Pancreas (tissue), 10 donors: ENCODE measurements at places on chromosomes 12 and 14. TPM values are rescaled to one million over a fixed set of nuclear protein-coding genes. Genes with fewer than 3 reads are reported as not detected.
A peak's percentile ranks its signal among the peaks of the same experiment; 100 is the strongest.

GRCh38 chr14:33343016-33343415 is 404.3 kb downstream of the NPAS3 start:
- H3K36me3 ChIP-seq, result no peaks in the 10 kb centered on the region
- H3K4me3 ChIP-seq, result no peak overlapping the region
- H3K27ac ChIP-seq, result no peak overlapping the region
- no peaks in the 10 kb centered on the region for H3K4me1 ChIP-seq
- no peak for DNase-seq

GRCh38 chr14:69983317-69983716 is 104.1 kb downstream of the SMOC1 start:
- no peak overlapping the region for H3K27ac ChIP-seq
- DNase-seq, result no peak
- no peaks in the 10 kb centered on the region for H3K36me3 ChIP-seq
- no peak overlapping the region for H3K4me3 ChIP-seq

DNA sequence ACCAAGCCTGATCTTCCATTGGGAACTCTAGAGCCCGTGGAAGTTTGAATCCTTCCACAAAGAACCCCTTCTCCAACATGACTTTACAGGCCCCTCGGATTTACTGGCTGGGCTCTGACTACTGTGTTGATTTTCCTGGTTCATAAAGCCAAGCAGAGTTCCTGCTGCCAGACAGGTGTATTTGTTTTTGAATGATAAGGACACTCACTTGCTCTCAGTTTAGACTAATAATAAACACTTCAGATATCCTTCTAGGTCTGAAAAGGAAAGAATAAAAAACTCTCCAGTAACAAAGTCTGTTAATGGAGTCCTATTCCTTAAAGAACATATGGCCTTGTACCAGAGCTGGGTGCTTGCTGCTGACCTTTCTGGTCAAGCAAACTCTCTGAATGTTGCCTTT is 31.0 kb downstream of the SIX1 start:
- H3K27ac ChIP-seq, result peak overlapping the region; percentile 62
- H3K4me3 ChIP-seq, result no peak overlapping the region
- peaks cover 30% of the 10 kb centered on the region for H3K4me1 ChIP-seq
- H3K27me3 ChIP-seq, result no peaks in the 10 kb centered on the region
- no peaks in the 10 kb centered on the region for H3K36me3 ChIP-seq

DNA sequence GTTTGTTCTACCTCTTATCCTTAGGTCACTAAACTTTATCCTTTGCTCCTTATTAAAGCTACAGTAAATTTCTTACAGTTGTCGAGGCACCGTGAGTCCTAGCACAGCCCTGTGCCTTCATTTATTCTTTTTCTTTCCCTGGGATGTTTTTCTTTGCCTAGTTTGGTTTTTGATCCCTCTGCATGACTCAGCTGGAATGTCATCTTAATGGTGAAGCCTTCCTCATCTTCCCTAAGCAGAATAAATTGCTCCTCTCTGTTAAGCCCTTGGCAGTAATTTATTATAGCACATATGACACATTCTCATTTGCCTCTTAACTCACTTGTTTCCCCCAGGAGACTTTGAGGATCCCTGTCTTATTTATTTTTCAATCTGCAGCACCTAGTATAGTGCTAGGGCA is 16.6 kb downstream of the ACTR10 start:
- no peaks in the 10 kb centered on the region for H3K36me3 ChIP-seq
- no peak overlapping the region for H3K27ac ChIP-seq
- DNase-seq, result no peak
- H3K4me1 ChIP-seq, result no peaks in the 10 kb centered on the region

- no peak overlapping the region for H3K4me3 ChIP-seq
- no peaks in the 10 kb centered on the region for H3K36me3 ChIP-seq
- no peaks in the 10 kb centered on the region for H3K4me1 ChIP-seq
- DNase-seq, result no peak
- no peak overlapping the region for H3K27ac ChIP-seq
These were observed 51.9 kb upstream of the PTHLH start for GRCh38 chr12:28024231-28024995.

NFKBIA gene
- 58.7 TPM for total RNA-seq

DNA sequence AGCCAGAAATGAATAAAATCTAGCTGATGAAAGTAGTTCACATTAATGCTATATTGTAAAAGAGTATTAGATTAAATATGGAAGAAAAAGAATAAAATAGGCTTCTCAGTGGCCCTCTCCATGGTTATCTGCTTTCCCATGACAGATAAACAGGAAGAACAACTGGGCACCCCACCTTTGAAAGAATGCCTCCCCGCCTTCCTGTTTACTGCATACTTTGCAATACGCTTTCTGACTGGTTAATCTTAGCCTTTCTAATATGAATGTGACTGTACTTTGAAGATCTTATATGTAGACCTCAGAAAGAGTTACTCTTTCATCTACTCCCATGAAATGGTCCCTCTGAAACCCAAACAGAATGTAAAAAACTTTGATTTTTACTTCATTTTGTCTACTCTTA is 34.1 kb upstream of the DAAM1 start:
- H3K4me1 ChIP-seq, result no peaks in the 10 kb centered on the region
- H3K36me3 ChIP-seq, result no peaks in the 10 kb centered on the region
- H3K27ac ChIP-seq, result no peak overlapping the region
- no peaks in the 10 kb centered on the region for H3K27me3 ChIP-seq

GRCh38 chr12:98757455-98757854 is 112.4 kb downstream of the APAF1 start:
- H3K27me3 ChIP-seq, result no peaks in the 10 kb centered on the region
- no peak for DNase-seq
- no peaks in the 10 kb centered on the region for H3K4me1 ChIP-seq
- no peak overlapping the region for H3K27ac ChIP-seq
- H3K36me3 ChIP-seq, result no peaks in the 10 kb centered on the region
- H3K4me3 ChIP-seq, result no peak overlapping the region

DNA sequence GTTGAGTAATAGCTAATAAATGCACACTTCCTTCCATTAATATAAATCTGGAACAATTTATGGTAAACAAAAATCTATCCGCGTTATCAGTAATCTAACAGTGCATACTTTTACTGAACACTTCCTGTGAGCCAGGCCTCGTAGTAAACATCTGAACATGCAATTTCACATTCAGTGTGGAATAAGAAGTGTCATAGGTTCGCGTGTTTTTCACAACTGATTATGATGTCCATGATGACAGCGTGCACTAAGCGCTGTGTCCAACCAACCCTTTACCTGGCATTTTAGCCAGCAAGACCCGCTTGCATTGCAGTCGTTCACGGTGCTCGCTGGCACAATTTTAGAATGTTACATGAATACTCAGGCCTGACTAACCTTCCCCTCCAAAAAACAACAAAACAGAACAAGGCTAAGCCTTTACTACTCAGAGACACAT is 2.1 kb downstream of the PNMA1 start:
- no peak overlapping the region for H3K4me3 ChIP-seq
- H3K27ac ChIP-seq, result no peak overlapping the region
- H3K4me1 ChIP-seq, result no peaks in the 10 kb centered on the region
- DNase-seq, result no peak
- no peaks in the 10 kb centered on the region for H3K27me3 ChIP-seq
- peaks cover 3% of the 10 kb centered on the region for H3K36me3 ChIP-seq

GRCh38 chr12:4819654-4820053 is 90.1 kb upstream of the KCNA1 start:
- H3K27me3 ChIP-seq, result no peaks in the 10 kb centered on the region
- no peaks in the 10 kb centered on the region for H3K36me3 ChIP-seq
- no peaks in the 10 kb centered on the region for H3K4me1 ChIP-seq

DNA sequence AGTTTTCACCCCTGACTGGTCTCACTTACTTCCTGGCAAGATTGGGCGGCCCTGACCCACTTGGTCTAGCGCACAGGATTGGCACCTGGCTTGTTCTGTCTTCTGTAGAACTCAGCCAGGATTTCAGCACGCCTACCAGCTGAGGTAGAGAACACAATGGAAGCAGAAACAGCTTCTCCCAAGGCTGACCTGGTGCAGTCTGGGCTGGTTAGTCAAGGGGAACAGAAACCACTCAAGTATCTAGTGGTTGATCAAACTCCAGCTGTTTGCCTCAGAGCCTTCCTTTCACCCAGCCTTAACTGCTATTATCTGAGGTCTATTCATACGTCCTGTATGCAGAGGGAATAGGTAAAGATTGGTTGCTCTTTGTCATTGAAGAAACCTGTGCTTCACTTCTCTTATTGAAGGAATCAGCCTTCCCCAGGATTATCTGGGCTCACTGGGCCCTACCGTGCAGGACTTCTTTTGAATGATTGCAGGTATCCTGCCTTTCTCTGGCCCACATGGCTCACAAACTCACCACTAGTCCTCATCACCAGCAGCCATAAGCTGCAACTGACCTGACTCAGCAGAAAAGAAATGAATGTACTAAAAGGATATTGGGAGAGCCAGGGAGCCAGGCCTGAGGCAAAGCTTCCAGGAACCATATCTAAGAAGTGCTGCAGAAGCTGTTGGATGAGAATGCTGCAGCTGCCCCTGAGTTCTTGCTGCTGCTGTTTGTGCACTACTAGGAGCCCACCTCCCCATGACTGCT is 2.5 kb upstream of the PLEKHD1 start:
- no peak overlapping the region for H3K4me3 ChIP-seq
- peaks cover 5% of the 10 kb centered on the region for H3K4me1 ChIP-seq
- no peak overlapping the region for H3K27ac ChIP-seq

JPH4 gene
- 0.37 TPM for total RNA-seq

NFE2 gene
- 0.58 TPM for total RNA-seq

CCDC177 gene
- not detected for total RNA-seq

GRCh38 chr12:52444647-52445595 is 7.0 kb downstream of the KRT6B start:
- no peaks in the 10 kb centered on the region for H3K36me3 ChIP-seq
- H3K4me3 ChIP-seq, result no peak overlapping the region
- no peaks in the 10 kb centered on the region for H3K27me3 ChIP-seq
- DNase-seq, result no peak
- H3K27ac ChIP-seq, result no peak overlapping the region

DNA sequence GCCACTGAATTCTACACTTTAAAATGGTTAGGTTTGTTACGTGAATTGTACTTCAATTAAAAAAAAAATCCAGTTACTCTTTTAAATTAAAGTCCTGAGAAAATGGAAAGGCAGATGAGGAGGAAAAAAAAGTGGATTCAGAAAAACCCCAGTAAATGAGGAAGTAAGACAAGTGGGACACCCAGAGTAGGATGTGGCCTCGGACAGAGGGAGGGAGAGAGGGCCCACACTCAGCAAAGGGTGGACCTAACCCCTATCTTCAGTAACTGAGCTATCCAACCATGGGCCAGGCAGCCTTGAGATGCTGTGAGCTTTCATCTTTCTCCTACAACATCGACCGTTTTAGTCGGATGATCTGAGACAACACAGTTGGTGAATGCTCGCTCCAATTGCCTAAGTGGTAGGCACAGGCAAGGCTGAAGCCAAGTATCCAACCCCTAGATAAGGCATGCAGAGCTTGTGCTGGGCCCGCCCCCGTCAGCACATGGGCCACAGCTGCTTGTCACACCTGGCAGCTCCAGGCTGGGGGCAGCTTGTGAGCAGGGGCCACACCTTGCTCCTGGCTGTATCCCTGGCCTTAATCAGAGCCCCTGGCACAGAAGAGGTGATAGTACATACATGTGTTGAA is 142.1 kb downstream of the TTC7B start:
- H3K27me3 ChIP-seq, result no peaks in the 10 kb centered on the region
- no peaks in the 10 kb centered on the region for H3K36me3 ChIP-seq
- no peak overlapping the region for H3K27ac ChIP-seq
- H3K4me3 ChIP-seq, result no peak overlapping the region
- no peaks in the 10 kb centered on the region for H3K4me1 ChIP-seq

- H3K36me3 ChIP-seq, result no peaks in the 10 kb centered on the region
- H3K27me3 ChIP-seq, result no peaks in the 10 kb centered on the region
- DNase-seq, result no peak
- no peak overlapping the region for H3K27ac ChIP-seq
- H3K4me1 ChIP-seq, result no peaks in the 10 kb centered on the region
These were observed 14.3 kb downstream of the RASSF8 start for GRCh38 chr12:25972783-25973182.

CPNE6 gene
- total RNA-seq, result not detected

DNA sequence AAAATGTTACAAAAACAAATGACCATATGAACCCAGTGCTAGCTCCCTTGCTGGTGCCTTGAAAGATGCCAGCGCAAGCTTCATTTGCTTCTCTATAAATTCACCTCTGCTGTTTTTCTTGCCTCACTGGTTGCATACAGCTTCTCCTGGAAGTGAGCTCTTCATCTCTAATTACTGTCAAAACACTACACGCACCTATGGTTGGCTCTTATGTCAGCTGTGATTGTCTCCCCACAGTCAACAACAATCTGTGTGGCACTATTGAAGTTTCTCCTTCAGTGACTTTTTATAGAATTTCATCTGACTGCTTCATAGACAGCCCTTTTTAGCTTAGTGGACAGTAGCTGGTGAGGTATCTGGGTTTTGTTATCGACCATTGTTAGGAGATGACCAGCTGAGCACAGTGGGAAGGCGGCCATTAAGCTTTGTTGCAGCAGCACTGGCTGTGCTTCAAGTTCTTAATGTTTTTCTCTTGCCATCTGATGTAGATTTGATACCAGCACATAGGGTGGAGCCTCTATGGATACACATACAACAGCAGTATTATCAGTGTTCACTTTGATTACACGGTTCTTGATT is 131.8 kb downstream of the KITLG start:
- DNase-seq, result no peak
- H3K27ac ChIP-seq, result no peak overlapping the region
- no peaks in the 10 kb centered on the region for H3K27me3 ChIP-seq
- H3K36me3 ChIP-seq, result no peaks in the 10 kb centered on the region

DNA sequence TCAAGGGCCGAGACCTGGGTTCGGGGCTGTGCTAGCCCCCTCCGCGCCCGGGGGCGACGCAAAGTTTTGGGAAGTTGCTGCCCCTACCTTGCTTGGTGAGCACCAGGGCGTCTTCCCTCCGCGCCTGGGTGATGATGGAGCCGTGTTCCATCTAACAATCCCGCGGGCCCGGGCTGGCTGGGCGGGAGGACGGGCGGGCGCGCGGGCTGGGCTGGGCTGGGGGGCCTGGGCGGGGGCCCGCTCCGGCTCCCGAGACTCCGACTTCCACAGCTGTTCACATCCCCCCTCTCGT is 298 bp downstream of the CTDSP2 start:
- H3K27me3 ChIP-seq, result no peaks in the 10 kb centered on the region
- H3K4me1 ChIP-seq, result peaks cover 31% of the 10 kb centered on the region
- peak overlapping the region; percentile 97 for H3K4me3 ChIP-seq
- no peak for DNase-seq
- peak overlapping the region; percentile 100 for H3K27ac ChIP-seq

GRCh38 chr12:73951956-73952703 is 585.5 kb upstream of the ATXN7L3B start:
- H3K4me3 ChIP-seq, result no peak overlapping the region
- H3K27ac ChIP-seq, result no peak overlapping the region
- no peaks in the 10 kb centered on the region for H3K4me1 ChIP-seq
- no peaks in the 10 kb centered on the region for H3K36me3 ChIP-seq
- DNase-seq, result no peak
- no peaks in the 10 kb centered on the region for H3K27me3 ChIP-seq

ERBB3 gene
- 64.3 TPM for total RNA-seq

DNA sequence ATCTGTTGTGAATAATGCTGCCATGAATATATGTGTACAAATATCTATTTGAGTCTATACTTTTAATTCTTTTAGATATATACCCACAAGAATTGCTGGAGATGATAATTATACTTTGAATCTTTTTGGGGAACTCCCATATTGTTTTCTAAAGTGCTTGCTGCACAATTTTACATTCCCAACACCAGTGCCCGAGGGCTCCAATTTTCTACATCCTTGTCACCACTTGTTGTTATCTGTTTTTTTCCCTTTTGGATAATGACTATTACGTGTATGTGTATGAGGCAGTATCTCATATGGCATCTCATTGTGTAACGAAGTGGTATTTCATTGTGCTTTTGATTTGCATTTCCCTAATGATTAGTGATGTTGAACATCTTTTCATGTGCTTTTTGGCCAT is 127.1 kb downstream of the SUDS3 start:
- no peak overlapping the region for H3K27ac ChIP-seq
- no peak for DNase-seq
- H3K4me3 ChIP-seq, result no peak overlapping the region
- H3K27me3 ChIP-seq, result no peaks in the 10 kb centered on the region

MANSC1 gene
- total RNA-seq, result 16.4 TPM
